DMS 273 treated with DMSO at 0.1 percent for 48 hours (cell line): ENCODE measurements at places on chromosomes 7 and 10.
A peak's percentile ranks its signal among the peaks of the same experiment; 100 is the strongest.

- no peak for DNase-seq
These were observed 60.3 kb upstream of the TAC1 start for GRCh38 chr7:97671571-97671970.

GRCh38 chr10:3825244-3825643, 40.2 kb upstream of the KLF6 start:
- no peak for DNase-seq

DNA sequence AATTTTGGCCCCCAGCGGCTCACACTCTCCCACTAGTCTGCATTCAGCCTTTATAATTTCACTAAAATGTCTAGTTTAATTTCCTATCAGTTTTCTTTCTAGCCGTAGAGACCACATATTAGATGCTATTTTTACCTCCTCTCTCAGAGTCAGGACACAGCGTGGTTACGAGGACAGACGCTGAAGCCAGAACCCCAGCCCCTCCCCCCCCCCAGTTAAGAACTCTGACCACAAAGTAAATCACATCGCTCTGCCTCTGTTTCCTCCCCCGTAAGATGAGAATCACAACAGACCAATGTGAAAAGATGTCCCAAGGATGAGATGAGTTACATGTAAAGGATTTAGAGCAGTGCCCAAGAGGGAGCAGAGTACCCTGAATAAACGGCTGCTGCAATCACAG, 11.1 kb upstream of the TARP start:
- DNase-seq, result no peak

DNA sequence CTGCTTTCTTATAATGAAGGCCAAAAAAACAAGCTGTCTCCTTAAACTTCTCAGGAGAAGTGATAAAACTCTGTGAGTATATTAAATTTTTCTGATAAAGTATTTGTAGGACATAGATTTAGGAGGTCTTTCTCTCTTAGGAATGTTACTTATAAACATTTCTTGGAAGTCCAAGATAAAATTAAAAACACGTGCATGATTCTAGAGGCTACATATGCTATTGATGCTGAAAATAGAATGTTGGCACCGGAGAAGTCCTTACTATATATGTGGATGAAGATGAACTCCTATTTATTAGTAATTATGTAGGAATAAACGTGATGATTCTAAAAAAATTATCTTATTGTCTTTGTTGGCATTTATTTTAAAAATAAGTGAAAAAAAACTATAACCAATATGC, 241.3 kb upstream of the LRRTM3 start:
- DNase-seq, result no peak

DNA sequence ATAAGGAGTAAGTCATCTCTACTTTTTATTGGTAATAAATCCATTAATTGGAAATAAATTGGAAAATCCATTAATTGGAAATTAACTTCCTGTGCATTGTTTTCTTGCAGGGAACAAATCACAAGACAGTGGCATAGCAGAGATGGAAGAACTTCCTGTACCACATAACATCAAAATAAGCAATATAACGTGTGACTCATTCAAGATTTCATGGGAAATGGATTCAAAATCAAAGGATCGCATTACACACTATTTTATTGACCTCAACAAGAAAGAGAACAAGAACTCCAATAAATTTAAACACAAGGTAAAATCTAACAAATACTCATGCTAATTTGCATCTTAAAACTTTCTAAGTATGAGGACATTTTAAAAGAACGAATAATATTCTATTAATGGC, 57.8 kb downstream of the PHYHIPL start:
- no peak for DNase-seq

- DNase-seq, result no peak
These were observed 318.1 kb upstream of the MYO3A start for GRCh38 chr10:25615926-25616325.

DNA sequence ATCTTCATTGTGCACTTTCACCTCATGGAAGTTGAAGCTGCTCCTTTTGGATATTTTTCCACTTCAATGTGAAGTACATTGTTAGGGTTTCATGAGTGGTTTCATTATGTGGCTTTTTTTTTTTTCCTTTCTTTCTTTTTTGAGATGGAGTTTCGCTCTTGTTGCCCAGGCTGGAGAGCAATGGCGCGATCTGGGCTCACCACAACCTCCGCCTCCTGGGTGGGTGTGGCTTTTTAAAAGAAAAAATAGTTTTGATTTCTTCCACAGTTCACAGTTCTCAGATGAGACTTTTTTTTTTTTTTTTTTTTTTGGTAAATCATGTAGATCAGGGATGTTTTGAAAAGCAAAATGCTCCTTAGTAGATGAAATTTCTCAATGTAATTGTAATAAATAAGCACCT, 652.3 kb upstream of the ANKRD30A start:
- DNase-seq, result no peak

DNA sequence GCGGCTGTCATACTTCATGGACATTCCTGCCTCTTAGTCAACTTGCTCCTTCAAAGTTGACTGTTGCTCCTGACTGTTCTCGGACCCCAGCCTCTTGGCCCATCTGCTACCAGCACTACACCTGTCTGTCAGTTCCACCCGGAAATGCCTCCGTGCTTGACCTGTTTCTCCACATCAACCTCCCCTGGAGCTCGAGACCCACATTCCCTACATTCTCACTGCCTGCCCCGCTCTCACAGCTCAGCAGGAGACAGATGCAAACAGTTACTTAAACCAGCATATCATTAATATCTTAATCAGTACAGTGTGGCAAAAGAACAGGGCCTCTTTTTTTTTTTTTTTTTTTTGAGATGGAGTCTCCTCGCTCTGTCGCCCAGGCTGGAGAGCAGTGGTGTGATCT, 174.3 kb downstream of the NRP1 start:
- no peak for DNase-seq

DNA sequence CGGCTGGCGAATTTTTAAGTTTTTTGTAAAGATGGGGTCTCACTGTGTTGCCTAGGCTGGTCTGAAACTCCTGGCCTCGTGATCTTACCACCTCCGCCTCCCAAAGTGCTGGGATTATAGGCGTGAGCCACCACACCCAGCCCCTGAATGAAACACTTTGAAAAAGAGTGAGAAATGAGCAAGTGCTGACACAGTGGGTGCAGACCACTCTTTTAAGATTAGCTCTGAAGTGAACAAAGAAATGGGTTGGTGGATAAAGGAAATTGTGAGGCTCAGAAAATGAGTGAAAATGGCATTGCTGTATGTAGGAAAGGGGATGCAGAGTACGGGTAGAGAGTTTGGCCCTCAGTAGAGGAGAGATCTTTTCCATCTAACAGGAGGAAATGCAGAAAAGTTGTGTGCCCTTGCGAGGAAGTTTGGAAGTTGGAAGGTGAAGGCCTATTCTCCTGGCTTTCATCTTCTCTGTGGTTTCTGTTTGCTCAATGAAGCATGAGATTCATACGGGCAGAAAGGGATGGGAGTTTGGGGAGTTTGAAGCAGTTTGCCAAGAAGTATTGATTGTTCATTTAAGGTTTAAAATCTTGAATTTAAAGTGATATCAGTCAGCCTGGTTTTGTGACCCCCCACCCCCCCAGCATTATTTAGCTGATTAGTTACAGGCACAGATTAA, 11.0 kb downstream of the MAPK8 start:
- DNase-seq, result no peak

- no peak for DNase-seq
These were observed 102.3 kb upstream of the NUPR2 start for GRCh38 chr7:56218510-56218909.

DNA sequence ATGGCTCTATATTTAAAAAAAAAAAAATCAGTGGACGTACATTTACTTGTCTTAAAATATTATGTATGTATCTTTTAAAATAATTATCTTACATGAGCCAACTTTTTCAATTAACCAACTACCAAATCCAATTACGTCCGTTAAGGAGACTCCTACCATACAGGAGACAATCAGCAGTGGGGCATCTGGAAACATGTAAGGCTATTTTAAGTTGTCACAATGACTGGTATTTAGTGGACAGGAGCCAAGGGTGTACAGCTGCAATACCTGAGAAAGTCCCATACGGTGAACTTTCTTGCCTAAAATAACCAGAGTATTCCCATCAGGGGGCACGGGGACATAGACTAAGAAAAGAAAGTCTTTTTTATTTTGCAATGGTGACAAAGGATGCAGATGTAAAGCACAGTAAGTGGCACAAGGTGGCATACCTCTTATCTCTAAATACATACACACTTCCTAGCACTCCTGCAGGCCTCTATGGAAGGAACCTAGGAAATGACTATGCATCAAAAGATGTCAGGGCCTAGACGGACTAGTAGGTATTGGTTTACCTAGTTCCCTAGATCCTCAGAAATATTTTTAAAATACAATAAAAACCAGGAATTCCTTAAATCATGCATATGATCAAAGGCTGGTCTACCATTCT, 16.0 kb upstream of the TLL2 start:
- no peak for DNase-seq

GRCh38 chr7:68964060-68964459, 634.2 kb upstream of the AUTS2 start:
- no peak for DNase-seq

DNA sequence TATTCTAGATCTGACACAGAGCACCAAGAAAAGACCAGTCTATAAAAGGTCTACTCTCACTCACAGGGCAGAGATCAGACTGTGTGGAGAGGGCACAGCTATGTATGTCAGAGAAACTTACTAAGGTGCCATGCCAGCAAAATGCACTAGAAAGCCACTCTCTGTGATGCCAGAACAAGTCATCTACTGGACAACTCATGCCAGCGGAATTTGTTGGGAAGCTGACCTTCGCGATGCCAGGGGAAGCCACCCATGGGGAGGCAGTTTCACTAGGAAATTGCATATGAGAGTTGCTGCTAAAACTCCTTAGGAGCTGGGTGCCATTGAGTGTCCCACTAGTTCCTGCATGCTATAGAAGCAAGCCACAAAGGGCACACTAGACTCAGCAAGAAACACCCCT, 58.5 kb downstream of the MICU1 start:
- DNase-seq, result no peak

DNA sequence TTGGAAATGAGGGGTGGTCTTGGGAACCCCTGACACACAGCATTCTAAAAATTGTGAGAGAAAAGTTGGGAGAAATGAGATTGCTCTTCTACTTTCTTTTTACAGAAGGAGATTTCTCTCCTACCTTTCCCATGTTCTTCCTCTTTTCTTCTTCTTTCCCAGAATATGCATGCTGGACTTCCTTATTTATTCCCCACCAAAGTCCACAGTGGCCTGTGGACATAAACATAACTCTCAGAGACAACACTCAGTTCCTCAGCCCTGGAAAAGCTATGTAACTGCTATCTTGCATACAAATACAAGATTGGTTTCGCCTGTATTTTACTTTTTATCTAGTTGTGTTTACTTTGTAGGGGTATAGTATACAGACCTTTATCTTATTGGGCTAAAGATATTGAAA, 54.6 kb upstream of the C1GALT1 start:
- DNase-seq, result no peak

- no peak for DNase-seq
These were observed 2.5 kb downstream of the LFNG start for GRCh38 chr7:2521952-2522591.

DNA sequence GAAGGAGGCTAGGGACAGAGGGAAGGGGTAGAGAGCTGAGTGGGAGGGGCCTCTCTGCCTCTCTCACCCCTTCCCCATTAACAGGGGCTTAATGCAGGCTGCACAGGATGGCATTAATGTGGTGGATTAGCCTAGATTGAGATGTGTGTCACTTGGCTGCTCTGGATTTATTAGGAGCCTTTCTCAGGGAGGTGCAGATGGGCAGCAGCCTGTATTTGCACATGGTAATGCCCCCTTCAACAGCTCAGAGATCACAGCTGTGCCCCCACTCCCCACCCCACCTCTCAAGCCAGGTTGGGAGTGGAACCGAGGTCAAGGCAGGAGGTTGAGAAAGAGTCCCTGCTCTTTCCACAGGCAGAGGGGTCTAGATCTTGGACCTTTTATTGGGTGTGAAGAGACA, 7.3 kb downstream of the PITX3 start:
- no peak for DNase-seq

DNA sequence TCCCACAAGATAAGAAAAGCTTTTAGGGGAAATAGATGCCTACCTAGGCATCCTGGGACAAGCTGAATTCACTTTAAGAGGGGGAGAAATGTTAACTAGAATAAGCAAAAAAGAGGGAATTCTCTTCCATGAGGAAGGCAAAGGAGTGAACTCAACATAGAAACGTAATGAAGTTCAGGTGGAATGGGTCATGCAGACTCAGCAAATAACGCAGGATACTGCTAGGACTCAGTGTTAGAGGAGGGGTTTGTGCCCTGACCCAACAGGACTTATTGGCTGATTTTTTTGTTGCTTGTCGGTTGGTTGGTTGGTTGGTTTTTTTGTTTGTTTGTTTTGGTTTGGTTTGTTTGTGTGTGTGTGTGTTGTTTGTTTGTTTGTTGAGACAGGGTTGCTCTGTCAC, 9.3 kb downstream of the OR2A14 start:
- no peak for DNase-seq

- no peak for DNase-seq
These were observed 203.7 kb downstream of the HERPUD2 start for GRCh38 chr7:35491233-35491632.

GRCh38 chr10:120802935-120803334, 48.2 kb upstream of the WDR11 start:
- no peak for DNase-seq

GRCh38 chr7:27143023-27143949, at the start of gene HOXA5:
TSS of gene HOXA5 (minus strand) at chr7:27143681. CDS start at chr7:27143607, 74 bp downstream.
- DNase-seq, result peak; percentile 89

DNA sequence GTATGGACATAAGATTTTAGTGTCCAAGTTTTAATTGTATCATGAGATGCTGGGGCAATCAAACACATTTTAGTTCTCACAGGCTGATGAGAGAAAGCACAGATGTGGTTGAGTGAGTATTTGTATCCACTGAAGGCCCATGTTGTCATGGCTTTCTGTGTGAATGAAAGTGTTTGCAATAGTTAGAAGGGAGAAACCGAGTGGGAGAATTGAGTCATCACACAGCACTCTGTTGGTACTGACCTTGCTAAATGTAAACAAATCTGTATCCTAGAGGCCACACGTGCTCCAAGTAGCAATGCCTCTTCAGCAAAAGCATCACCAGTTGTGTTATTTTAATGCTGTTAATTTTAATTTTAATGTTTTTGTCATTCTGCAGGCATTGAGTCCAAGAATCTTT, 121.2 kb downstream of the EMX2 start:
- no peak for DNase-seq

DNA sequence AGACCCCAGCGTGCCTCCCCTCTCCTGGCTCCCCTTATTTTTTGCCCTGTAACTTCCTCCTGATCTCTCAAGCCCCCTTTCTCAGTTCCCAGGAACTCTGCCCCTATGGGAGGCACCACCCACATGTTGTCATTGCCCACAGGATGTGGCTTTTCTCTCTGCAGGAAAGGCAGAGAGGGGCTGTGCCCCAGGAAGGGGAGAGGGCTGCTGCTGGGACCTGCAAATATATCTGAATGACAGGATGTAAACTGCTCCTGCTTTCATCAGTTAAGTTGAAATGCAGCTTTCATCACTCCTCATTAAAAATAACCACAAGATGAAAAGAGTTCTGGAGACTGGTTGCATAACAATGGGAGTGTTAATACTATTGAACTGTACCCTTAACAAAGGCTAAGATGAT, 103.3 kb downstream of the CLEC2L start:
- DNase-seq, result no peak

- DNase-seq, result no peak
These were observed 45.6 kb downstream of the TPST1 start for GRCh38 chr7:66250711-66251110.
